ENCODE measurements at places on chromosomes 4 and X. TPM values are rescaled to one million over a fixed set of nuclear protein-coding genes. Genes with fewer than 3 reads are reported as not detected.

GRCh38 chr4:2045518-2045951, 13.6 kb upstream of the NAT8L start:
- no peak for DNase-seq

- no peak for DNase-seq
These were observed 10.7 kb downstream of the SEC24B start for GRCh38 chr4:109444182-109444844.

GRCh38 chr4:18882468-18882867, 860.9 kb upstream of the LCORL start:
- no peak for DNase-seq

DNA sequence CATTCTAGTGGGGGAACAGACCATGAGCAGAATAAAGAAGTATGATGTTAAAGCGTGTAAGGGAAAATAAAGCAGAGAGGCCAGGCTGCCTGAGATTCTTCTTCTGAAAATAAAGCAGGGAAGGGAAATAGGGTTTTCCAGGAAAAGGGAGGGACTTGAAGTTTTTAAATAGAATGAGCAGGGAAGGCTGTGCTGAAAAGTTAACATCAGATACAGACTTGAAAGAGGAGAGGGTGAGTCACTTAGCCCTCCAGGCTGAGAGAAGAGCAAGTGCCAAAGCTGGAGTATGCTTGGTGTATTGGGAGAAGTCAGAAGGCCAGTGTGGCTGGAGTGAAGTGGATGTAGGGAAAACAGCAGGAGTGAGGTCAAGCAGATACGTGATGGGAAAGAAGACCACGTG, 10.0 kb upstream of the PLK4 start:
- no peak for DNase-seq

GRCh38 chr4:159283696-159284095, 180.8 kb downstream of the RAPGEF2 start:
- no peak for DNase-seq

The PNMA6A gene
- 0.38 TPM for total RNA-seq

The GLRA2 gene
- total RNA-seq: not detected

The F9 gene
- total RNA-seq: not detected
